ENCODE measurements at places on chromosomes 1 and 21.
A peak's percentile ranks its signal among the peaks of the same experiment; 100 is the strongest.

DNA sequence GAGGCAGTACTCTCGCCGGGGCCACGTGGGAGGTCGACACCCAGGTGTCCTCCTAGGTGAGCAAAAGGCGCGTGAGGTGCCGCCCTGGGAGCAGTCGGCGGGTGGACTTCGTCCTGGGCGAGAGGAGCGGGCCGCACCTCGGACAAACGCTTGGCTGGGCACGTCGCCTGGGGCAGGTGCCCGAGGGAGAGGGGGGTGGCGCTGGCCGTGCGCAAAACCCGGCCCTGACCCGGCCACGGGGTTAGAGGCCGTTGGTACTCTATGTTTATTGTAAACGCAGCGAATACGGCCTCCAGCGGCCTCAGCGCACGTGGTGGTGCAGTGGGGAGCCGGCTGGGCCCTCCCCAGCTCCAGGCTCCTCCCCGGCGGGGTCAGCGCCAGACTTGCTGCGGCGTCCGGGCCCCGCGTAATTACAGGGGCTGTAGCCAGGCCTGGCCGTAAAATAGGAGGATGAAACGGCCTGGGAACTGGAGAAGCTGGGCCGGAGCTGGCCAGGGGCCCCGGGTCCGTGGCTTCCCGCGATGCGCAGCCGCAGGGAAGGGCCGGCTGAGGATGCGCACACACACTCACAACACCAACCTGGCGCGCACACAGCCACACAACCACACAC is 1.6 kb upstream of the EFNA1 start:
- DNase-seq, result peak; percentile 43

DNA sequence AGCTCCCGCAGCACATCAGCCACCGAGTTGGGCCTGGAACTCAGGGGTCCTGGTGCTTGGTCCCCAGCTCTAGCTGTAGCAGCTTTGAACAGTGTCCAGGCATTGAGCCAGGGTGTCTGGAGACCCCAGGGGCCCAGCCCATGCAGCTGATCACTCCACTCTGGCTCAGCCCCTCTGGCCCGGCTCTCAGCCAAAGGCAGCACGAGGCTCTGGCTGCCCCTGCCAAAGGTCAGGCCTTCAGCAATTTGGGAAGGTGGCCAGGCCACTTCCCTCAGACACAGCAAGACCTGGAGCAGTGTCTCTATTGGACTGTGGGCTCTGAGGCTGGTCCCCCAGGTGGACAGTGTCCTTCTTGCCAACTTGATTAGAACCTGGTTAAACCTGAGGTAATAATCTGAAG is 34.4 kb upstream of the RNF19B start:
- no peak for DNase-seq

- no peak for DNase-seq
These were observed 19.1 kb upstream of the KIAA0040 start for GRCh38 chr1:175211656-175212055.

GRCh38 chr1:37415611-37416244 is 58.7 kb upstream of the ZC3H12A start:
- DNase-seq, result no peak

DNA sequence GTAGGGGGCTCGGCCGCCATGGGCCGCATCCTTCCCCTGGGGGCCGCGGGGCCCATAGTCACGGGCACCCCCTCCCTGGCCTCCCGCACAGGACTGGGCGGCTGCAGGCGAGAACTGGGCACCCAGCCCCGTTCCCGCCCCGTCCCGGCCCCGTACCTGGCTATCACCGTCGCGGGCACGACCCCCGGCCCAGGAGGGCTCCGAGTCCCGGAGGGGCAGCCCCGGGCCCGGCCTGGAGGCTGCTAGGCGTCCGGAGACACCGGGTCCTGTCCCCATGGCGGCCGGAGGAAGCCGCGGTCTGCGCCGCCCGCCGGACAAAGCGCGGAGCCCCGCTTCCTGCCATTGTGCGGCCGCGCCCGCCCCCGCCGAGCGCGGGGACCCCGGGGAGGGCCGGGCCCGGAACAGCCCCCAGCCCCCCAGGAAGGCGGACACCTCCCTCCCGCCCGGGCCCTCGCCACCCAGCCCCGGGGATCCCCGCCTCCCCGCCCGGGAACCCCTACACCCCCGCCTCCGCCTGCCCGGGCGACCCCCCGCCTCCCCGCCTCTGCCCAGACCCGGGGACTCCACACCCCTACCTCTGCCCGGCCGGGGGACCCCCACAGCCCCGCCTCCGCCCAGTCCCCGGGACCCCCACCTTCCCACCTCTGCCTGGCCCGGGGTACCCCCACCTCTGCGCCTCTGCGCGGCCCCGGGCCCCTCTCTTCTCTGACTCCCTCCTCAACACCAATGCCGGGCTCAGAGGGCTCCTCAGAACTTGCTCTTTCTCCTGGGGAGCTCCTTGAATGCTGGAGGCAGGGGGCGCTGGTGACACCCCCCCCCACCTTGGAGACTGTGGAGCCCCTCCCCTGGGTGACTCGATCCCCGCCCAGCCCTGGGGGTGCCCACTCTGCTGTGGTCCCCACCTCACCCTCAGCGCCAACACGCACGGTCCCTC is 6.0 kb downstream of the PLEKHG5 start:
- DNase-seq, result no peak

- DNase-seq, result no peak
These were observed 94.1 kb downstream of the PCBP3 start for GRCh38 chr21:45737485-45738166.

DNA sequence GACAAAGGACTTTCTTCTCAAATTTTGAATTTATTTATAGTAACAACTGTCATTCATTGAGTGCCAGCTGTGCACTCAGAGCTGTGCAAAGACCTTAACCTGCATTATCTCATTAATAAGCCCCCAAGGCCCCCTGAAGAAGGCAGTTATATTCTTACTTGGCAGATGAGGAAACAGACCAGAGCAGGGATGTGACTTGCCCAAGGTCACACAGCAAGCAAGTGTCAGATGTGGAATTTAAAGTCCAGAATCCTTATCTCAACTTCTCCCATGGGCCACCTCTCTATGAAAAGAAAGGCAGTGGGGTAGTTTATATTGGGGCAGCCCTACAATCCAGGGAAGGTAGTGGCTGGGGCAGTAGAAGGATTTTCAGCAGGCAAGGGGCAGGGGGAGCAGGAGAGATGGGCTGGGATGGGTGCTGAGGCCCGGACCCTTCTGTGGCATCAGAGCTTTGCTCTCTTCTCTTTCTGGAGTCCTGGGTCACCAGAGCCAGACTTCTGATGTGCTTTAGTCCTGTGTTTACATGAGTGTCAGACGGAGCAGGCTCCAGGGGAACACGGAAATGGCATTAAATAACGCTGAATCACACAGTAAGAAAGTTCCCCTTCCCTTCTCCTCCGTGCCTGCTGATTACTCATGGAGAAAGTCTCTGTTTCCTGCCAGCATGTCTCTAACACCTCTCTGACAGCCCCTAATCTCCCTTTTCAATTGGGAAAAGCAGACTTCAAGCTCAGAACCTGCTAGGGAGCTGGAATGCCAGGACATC is 39.5 kb downstream of the EPHB2 start:
- DNase-seq, result no peak

- no peak for DNase-seq
These were observed 270.7 kb downstream of the PAPPA2 start for GRCh38 chr1:176733661-176734060.

DNA sequence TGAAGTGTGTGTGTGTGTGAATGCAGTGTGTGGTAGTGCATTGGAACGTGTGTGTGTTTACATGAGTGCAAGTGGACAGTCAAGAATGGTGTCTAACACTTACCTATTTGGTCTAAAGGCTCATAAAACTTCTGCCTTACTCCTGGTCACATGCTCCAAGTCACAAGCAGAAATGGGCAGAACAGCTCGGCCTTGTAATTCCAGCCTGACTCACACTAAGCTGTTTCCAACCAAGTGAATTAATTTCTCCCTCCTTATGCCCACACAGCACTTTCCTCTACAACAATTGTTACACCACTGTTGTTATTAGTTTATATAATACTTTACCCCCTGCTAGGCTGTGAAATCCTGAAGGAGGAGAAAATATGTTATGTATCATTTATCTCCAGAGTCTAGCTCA is 43.8 kb downstream of the DDR2 start:
- no peak for DNase-seq

- DNase-seq, result no peak
These were observed 4.3 kb downstream of the XPR1 start for GRCh38 chr1:180636138-180636537.

GRCh38 chr1:16015960-16016901 is 1.6 kb downstream of the HSPB7 start:
- no peak for DNase-seq

DNA sequence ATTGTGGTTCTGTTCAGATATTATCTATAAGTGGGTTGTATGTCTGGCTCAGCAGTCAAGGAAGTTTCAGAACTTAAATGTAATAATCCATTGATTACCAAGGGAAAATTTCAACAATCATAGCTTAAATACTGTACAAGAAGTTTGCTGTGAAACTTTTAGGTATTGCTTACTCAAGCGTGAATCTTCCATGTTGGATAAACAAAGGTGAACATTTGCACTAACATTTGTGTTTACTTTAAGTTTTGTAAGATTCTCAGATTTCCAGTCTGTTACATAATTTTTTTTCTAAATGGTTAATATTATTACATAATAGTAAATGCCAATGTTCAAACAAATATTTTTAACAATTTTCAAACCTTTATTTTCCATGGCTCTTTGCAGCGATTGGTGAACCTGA is 285.6 kb downstream of the NCAM2 start:
- no peak for DNase-seq

- no peak for DNase-seq
These were observed 200.7 kb upstream of the RAB4A start for GRCh38 chr1:229070168-229070567.

- DNase-seq, result no peak
These were observed 20.9 kb downstream of the LAMC1 start for GRCh38 chr1:183043872-183044854.

GRCh38 chr21:43275421-43276211 is 106.8 kb downstream of the CRYAA start:
- no peak for DNase-seq

- DNase-seq, result no peak
These were observed 47.3 kb upstream of the SSBP3 start for GRCh38 chr1:54453509-54453908.

Measured in H9 (cell line).